Osteocyte (in vitro differentiated cells): ENCODE measurements at places on chromosomes 5 and 9. TPM values are rescaled to one million over a fixed set of nuclear protein-coding genes. Genes with fewer than 3 reads are reported as not detected.

The CYLC2 gene
- not detected in 2 replicates for total RNA-seq

GRCh38 chr9:35909274-35909673, at the start of gene SPAAR:
Gene SPAAR (plus strand): TSS chr9:35909490. CDS start chr9:35910464, 974 bp downstream.
- DNase-seq = no peak

DNA sequence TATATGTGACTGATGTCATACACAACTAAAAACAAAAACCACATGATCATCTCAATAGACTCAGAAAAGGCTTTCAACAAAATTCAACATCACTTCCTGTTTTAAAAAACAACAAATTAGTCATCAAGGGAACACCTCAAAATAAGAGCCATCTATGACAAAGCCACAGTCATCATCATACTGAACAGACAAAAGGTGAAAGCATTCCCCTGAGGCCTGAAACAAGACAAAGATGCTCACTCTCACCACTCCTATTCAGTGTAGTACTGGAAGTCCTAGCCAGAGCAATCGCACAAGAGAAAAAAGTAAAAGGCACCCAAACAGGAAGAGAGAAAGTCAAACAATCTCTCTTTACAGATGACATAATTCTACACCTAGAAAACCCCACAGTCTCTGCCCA, 893.5 kb upstream of the EDIL3 start:
- no peak for DNase-seq

- DNase-seq = no peak
Measured at GRCh38 chr9:19188771-19189170, 41.7 kb upstream of the DENND4C start.

The PCDH12 gene
- not detected in 2 replicates for total RNA-seq

- no peak for DNase-seq
Measured at GRCh38 chr9:75106857-75107256, 18.5 kb downstream of the OSTF1 start.

- no peak for DNase-seq
Measured at GRCh38 chr9:112784020-112784785, 33.6 kb downstream of the SNX30 start.

The MCTP1 gene
- 0.50 and 0.67 TPM in 2 replicates for total RNA-seq

DNA sequence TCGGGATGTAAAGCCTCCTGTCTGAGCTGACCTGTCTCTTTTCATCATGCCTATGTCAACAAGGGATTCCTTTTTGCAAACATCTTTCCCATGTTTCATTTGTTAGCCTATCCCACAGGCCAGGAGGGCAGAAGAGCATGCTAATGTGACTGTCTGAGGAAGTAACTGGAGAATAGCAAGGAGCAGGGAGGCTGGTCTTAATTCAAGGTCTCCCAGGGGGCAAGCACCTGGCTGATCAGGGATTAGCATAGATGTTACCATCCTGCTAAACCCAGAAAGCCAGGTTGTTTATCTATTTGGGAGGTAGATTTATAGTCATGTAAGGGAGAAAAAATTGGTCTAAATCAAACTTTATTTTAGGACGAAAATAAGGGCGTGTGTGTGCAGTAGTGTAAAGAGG, 36.7 kb upstream of the MAP1B start:
- no peak for DNase-seq

DNA sequence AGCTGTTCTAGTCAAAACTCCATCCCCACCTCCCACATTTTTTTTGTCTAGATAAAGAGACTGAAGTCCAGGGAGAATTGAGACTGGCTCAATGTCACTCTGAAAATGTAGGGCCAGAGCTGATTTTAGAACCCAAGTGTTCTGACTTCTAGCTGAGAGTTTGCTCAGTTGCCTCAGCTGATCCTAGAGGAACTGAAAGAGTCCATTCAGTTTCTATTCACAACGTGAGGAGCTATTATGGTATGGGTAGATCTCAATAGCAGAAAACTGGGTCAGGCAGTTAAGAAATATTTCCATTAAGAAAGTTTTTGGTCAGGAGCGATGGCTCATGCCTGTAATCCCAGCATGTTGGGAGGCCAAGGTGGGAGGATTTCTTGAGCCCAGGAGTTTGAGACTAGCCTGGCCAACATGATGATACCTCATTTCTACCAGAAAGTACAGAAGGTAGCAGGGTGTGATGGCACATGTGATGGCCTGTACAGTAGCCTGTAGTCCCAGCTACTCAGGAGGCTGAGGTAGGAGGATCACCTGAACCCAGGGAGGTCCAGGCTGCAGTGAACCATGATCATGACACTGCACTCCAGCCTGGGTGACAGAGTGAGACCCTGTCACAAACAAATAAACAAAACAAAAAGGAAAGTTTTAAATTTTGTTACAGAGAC, 61.7 kb downstream of the GLRA1 start:
- DNase-seq = no peak

The ANKRD18B gene
- total RNA-seq = 13.8 and 15.3 TPM in 2 replicates

DNA sequence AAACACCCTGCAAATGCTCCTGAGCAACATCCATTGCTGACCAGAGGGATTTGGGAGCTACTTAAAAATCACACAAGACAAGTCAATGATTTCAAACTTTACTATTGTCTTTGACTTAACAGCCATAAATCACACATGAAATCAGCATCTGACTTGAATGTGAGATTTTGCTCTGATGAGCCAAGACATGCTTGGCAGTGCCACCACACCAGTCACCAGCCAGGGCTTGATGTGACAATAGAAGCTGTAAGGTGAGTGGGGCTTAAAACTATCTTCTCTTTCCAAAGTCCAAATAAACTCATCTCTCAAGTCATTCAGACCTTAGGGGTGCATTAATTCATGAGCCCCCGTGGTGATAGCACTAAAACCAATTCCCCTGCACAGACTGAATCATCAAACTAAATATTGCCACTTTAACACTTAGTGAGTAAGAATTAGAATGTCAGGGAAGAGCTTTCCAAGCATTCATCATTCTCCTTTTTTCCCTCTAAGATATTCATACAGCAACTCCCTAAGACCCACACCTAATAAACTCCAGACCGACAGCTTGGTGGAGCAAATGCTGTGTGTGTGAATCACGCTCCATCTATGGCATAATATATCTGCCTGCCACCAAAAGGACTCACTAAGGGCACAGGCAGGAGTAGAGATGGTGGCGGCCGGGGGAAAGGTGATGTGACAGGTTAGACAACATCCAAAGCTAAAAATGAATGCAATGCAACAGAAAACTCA, 119.4 kb downstream of the SPOCK1 start:
- DNase-seq = no peak

The PTGER4 gene
- 68.0 and 70.0 TPM in 2 replicates for total RNA-seq
